Body of pancreas (tissue), 4 donors: ENCODE measurements at places on chromosomes 12 and 14.

DNA sequence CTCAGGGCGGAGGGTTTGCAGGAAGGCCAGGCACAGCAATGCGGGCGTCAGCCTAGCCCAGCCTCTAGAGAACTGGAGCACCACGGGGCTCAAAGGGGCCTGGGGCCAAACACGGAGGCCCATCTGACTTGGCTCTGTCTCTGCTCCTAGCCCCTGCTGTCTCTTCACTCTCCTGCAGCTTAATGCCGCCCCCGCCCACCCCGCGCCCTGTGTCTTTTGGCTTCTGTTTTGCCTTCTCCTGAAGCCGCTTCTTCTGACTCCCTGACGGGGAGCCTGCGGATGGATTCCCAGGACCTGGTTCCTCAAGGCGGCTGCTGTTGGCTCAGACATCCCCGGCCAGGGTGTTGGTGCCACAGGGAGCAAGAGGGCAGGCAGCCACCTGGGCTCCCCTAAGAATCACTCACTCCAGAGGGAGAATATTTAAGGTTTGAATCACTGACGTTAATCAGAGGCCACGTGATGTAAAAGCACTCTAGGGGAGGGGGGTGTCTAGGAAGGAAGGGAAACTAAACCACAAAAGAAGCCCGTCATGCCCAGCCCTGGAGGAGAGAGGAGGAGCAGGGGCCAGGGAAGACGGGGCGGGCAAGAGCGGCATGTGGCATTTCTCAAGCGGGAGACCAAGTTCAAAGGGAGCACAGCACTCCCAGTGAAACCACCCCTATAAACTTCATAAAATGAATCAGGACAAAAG lies 36.9 kb upstream of the PRMT8 start:
- DNase-seq, result no peak

- no peak for DNase-seq
Measured at GRCh38 chr12:49966511-49967041, 4.9 kb downstream of the AQP5 start.

- no peak for DNase-seq
Measured at GRCh38 chr14:79475887-79476532, 735.3 kb downstream of the DIO2 start.

DNA sequence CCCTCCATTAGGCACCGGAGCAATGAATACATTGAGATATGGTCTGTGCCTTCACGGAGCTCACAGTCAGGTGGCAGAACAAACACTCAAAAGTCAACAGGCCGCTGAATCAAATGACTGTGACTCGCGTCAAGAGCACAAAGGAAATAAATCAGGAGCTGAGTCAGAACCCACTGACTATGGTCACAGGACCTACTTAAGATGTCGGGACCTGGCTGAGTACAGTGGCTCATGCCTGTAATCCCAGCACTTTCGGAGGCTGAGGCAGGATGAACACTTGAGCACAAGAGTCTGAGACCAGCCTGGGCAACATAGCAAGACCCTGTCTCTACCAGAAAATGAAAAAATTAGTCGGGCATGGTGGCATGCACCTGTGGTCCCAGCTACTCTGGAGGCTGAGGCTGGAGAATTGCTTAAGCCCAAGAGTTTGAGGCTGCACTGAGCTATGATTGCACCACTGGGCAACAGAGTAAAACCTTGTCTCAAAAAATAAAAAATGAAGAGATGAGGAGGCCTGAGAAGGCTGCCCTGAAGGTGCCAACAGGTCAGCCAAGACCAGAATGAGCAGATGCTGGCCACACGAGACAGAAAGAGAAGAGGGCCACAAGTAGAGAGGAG lies 19.9 kb downstream of the TMEM233 start:
- DNase-seq, result no peak

DNA sequence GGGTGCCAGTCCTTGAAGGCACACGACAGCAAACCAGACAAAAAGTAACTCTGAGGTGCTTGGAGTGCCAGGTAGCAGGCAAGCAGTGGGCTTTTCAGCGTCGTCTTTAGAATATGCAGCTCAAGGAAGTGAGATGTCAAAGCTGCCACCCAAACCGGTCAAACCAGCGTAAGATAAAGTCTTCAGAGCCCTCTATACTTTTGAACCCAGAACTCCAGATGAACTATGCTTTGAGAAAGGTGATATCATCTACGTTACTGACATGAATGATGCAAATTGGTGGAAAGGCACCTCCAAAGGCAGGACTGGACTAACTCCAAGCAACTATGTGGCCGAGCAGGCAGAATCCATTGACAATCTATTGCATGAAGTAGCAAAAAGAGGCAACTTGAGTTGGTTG lies 95.9 kb downstream of the TBX3 start:
- DNase-seq, result no peak

DNA sequence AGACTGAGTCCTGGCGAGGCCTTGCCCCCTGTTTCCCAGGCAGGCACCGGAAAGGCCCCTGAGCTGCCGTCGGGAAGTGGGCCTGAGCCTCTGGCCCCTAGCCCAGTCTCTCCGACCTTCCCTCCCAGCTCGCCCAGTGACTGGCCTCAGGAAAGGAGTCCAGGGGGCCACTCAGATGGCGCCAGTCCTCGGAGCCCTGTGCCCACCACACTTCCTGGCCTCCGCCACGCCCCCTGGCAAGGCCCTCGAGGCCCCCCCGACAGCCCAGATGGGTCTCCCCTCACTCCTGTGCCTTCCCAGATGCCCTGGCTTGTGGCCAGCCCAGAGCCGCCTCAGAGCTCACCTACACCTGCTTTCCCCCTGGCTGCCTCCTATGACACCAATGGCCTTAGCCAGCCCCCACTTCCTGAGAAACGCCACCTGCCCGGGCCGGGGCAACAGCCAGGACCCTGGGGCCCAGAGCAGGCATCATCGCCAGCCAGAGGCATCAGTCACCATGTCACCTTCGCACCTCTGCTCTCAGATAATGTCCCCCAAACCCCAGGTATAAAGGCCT lies 10.9 kb downstream of the TNS2 start:
- DNase-seq, result peak; percentile 71
